ENCODE measurements at places on chromosomes 7 and 10. TPM values are rescaled to one million over a fixed set of nuclear protein-coding genes. Genes with fewer than 3 reads are reported as not detected.

The C10orf105 gene
- not detected for polyA plus RNA-seq

The STAM gene
- 9.6 TPM for polyA plus RNA-seq

The OR2A42 gene
- polyA plus RNA-seq, result not detected

The PRLHR gene
- polyA plus RNA-seq, result not detected

The CTTNBP2 gene
- polyA plus RNA-seq, result not detected

The ATP6V0A4 gene
- polyA plus RNA-seq, result not detected

The ZMIZ2 gene
- 12.1 TPM for polyA plus RNA-seq

The MMRN2 gene
- not detected for polyA plus RNA-seq

The NEURL1 gene
- polyA plus RNA-seq, result 0.39 TPM

The FKBP9 gene
- 0.44 TPM for polyA plus RNA-seq

The IGFBP3 gene
- polyA plus RNA-seq, result not detected

The SRRM3 gene
- not detected for polyA plus RNA-seq

The VAX1 gene
- not detected for polyA plus RNA-seq

The RAMP3 gene
- not detected for polyA plus RNA-seq

The ODAD2 gene
- not detected for polyA plus RNA-seq

The CACNA2D1 gene
- not detected for polyA plus RNA-seq

The STEAP2 gene
- not detected for polyA plus RNA-seq

The TSC22D4 gene
- polyA plus RNA-seq, result 23.6 TPM

The HNRNPF gene
- polyA plus RNA-seq, result 221 TPM

The CCL24 gene
- polyA plus RNA-seq, result not detected

The CADPS2 gene
- not detected for polyA plus RNA-seq

The CPVL gene
- 0.82 TPM for polyA plus RNA-seq

The TFR2 gene
- 0.63 TPM for polyA plus RNA-seq

The FXYD4 gene
- polyA plus RNA-seq, result not detected

The CDH23 gene
- polyA plus RNA-seq, result 0.17 TPM

The PRKCQ gene
- polyA plus RNA-seq, result 0.08 TPM

The SLC16A9 gene
- polyA plus RNA-seq, result 0.12 TPM

The TMEM236 gene
- polyA plus RNA-seq, result not detected

The ACBD7 gene
- not detected for polyA plus RNA-seq

The VIPR2 gene
- not detected for polyA plus RNA-seq

The HOXA1 gene
- not detected for polyA plus RNA-seq

The BMPR1A gene
- polyA plus RNA-seq, result 0.73 TPM

The TMEM273 gene
- polyA plus RNA-seq, result 2.4 TPM

All from naive B cell (primary cell).